ENCODE measurements at places on chromosomes 5 and 9. TPM values are rescaled to one million over a fixed set of nuclear protein-coding genes. Genes with fewer than 3 reads are reported as not detected.

The PPP1R26 gene
- total RNA-seq = 0.13 TPM

The PAPPA gene
- not detected for total RNA-seq

The SLC4A9 gene
- not detected for total RNA-seq

The NFIL3 gene
- 4.1 TPM for total RNA-seq

The C5orf34 gene
- 5.3 TPM for total RNA-seq

The UBAP1 gene
- total RNA-seq = 38.9 TPM

The REEP5 gene
- 35.4 TPM for total RNA-seq

The CDH12 gene
- total RNA-seq = not detected

The TCF7 gene
- total RNA-seq = 911 TPM

The PCDHGB6 gene
- 0.21 TPM for total RNA-seq

The TMEM252 gene
- total RNA-seq = not detected

The SPATA9 gene
- total RNA-seq = not detected

The SCAI gene
- total RNA-seq = 15.3 TPM

The AMACR gene
- 4.8 TPM for total RNA-seq

The TLR4 gene
- 0.52 TPM for total RNA-seq

The PRDM9 gene
- total RNA-seq = not detected

The NEURL1B gene
- total RNA-seq = 0.38 TPM

The MARCOL gene
- total RNA-seq = not detected

The PAX5 gene
- total RNA-seq = 8.5 TPM

The CA9 gene
- not detected for total RNA-seq

The PAIP1 gene
- total RNA-seq = 37.7 TPM

The HMCN2 gene
- not detected for total RNA-seq

The GPX3 gene
- not detected for total RNA-seq

The CTNNAL1 gene
- 2.3 TPM for total RNA-seq

The EFNA5 gene
- total RNA-seq = not detected

The TOMM5 gene
- total RNA-seq = 48.6 TPM

The SLC6A7 gene
- total RNA-seq = not detected

The TMEM215 gene
- not detected for total RNA-seq

The NSUN2 gene
- 84.6 TPM for total RNA-seq

Measured in naive thymus-derived CD8-positive, alpha-beta T cell (primary cell).